Pancreas (tissue), 10 donors: ENCODE measurements at places on chromosomes 2 and 18. TPM values are rescaled to one million over a fixed set of nuclear protein-coding genes. Genes with fewer than 3 reads are reported as not detected.

DNA sequence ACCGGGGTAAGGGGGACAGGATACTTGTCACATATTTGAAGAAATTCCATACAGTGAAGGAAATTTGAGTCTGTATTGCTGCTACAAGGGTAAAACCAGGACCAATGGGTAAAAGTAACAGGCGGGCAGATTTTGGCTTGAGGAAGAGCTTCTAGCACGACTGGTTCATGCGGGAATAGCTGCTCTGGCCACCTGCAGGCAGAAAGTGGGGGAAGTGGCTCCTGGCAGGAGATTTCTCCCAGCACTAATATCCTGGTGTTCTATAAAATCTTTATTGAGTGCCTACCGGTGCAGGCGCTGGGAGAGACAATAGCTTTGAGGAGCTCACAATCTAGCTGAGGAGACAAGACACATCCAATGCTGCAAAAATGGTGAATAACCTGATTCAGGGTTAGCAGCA, 198.5 kb downstream of the LOXHD1 start:
- no peak overlapping the region for H3K27ac ChIP-seq
- H3K4me3 ChIP-seq = no peak overlapping the region
- no peaks in the 10 kb centered on the region for H3K36me3 ChIP-seq

DNA sequence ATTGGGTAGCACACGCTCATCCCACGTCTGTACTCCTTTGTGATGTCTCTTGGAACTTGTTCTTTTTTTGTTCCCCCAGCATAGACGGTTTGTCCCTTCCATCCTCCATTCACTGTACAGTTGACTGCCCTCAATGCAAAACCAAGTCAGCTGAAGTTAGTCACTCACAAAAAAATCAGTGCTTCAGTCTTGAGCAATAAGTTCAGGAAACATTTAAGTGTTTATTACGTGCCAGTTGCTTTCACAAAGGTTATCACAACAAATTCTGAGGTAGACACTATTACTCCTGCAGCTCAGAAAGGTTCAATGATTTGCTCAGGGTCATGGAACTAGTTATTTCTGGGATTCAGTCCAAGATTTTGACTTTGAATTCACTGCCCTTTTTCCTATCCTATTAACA, 102.2 kb downstream of the PDE1A start:
- H3K27ac ChIP-seq = no peak overlapping the region
- no peak overlapping the region for H3K4me3 ChIP-seq
- no peaks in the 10 kb centered on the region for H3K27me3 ChIP-seq
- DNase-seq = no peak

- no peaks in the 10 kb centered on the region for H3K4me1 ChIP-seq
- H3K36me3 ChIP-seq = peaks cover 3% of the 10 kb centered on the region
- H3K4me3 ChIP-seq = peak overlapping the region; percentile 93
- peak overlapping the region; percentile 75 for H3K27ac ChIP-seq
Observed at GRCh38 chr2:96870626-96871255, 861 bp upstream of the SEMA4C start.

DNA sequence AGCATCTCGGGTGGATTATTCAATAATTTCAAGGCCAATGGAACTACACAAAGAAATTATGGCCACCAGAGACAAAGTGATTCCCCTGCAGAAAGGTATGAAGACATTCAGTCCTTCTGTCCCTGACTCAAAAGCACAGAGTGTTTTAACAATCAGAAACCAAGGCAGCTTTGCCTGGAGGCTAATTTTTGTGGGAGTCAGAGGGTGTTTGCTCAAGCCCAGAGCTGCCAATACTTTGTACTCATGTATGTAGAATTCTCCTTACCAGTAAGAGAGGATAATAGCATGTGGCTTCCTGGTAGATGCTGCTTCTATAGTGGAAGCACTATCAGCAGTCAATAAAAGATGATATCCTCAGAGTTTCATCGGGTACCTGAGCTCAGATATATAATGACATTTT, 178.4 kb downstream of the KCNE4 start:
- H3K4me3 ChIP-seq = no peak overlapping the region
- H3K27me3 ChIP-seq = no peaks in the 10 kb centered on the region
- H3K27ac ChIP-seq = no peak overlapping the region
- DNase-seq = no peak

DNA sequence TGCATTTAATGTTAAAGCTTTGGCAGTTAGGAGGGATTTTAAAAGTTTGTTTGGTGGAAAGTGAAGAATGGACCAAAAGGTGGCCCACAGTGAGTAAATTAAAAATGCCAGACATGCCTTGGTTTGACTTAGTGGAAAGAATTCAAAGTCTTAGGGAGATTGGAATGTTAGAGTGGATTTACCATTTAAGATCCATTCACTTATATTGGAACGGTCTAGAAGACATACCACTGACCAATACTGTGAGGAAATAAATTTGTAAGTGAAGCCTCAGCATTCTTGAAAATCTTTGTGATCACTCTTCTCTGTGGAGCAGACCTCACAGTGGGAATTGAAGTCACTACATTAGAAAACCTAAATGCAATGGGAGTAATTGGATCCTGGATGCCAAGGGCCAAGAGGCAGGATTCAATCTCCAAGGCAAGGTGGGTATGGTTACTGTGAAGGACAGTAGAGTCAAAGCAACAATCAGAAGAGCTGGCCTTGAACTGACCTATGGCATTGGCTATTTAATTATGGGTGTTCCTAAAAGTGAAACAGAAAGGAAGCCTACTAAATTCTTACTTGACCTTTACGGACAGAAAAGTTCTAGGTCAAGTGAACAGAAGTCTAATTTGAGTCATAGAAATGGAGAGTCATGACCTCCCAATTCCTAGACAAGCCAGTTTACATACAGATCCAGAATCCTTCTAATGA, 40.2 kb upstream of the VRK2 start:
- H3K4me3 ChIP-seq = no peak overlapping the region
- no peaks in the 10 kb centered on the region for H3K4me1 ChIP-seq
- H3K27me3 ChIP-seq = no peaks in the 10 kb centered on the region
- H3K36me3 ChIP-seq = no peaks in the 10 kb centered on the region

- no peak overlapping the region for H3K27ac ChIP-seq
- DNase-seq = no peak
- H3K36me3 ChIP-seq = no peaks in the 10 kb centered on the region
- no peaks in the 10 kb centered on the region for H3K4me1 ChIP-seq
Observed at GRCh38 chr2:233350708-233351107, 3.6 kb upstream of the DGKD start.

DNA sequence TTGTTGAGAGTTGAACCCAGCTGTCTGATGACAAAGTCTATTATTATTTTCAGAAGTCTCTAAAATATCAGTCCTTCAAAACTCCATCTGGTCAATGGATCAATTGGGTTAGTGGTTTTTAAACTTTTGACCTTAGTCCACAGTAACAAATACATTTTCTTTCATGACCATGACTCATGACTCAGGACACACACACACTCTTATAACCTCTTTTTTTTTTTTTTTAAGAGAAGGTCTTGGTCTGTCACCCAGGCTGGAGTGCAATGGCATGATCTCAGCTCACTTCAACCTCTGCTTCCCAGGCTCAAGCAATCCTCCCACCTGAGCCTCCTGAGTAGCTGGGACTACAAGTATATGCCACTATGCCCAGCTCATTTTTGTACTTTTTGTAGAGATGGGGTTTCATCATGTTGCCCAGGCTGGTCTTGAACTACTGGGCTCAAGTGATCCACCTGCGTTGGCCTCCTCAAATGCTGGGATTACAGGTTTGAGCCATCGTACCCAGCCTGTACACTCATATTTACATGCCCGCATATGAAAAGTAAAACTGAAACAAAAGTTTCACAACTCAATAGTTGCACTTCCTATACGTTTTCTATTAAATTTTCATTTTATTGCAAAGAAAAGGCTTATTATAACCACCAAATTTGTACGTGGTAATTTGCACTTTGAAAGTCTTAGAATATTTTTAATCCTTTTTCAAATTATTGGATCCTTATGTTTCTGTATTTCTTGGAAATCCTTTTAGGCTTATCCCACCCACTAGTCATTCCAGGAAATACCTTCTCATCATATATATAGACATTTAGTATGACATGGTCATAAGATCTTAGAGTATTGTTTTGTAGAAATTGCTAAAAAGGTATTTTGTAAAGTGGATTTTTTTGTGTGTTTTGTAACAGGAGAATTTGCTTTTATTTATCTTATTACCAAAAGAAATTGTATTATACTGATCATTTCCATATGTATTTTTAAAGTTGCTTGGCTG, 199.0 kb downstream of the LPIN1 start:
- no peak overlapping the region for H3K27ac ChIP-seq
- H3K4me1 ChIP-seq = no peaks in the 10 kb centered on the region
- H3K27me3 ChIP-seq = no peaks in the 10 kb centered on the region
- H3K4me3 ChIP-seq = no peak overlapping the region
- no peak for DNase-seq

DNA sequence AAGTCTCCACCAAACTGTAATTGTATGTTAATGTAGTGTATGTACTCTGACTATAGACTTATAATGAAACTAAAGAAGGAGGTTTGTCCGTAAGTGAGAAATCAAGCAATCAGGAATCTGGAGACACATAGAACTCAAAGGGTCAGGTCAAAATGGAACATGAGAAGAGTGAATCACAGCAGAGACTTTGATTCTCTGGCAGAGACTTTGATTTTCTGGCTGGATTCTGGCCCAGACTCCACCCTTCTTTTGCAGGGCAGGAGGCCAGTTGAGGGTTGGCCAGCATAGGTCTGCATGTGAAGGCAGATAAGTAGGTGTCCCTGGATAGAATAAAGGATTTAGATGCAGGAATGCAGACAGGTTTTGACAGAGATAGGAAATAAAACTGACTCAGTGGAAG, 11.0 kb upstream of the NCKAP5 start:
- H3K4me3 ChIP-seq = no peak overlapping the region
- H3K4me1 ChIP-seq = peaks cover 4% of the 10 kb centered on the region
- no peaks in the 10 kb centered on the region for H3K36me3 ChIP-seq
- no peak overlapping the region for H3K27ac ChIP-seq

- H3K4me1 ChIP-seq = no peaks in the 10 kb centered on the region
- no peaks in the 10 kb centered on the region for H3K27me3 ChIP-seq
- H3K36me3 ChIP-seq = no peaks in the 10 kb centered on the region
Observed at GRCh38 chr18:51248685-51249084, 51.2 kb upstream of the MEX3C start.

- H3K4me3 ChIP-seq = no peak overlapping the region
- H3K36me3 ChIP-seq = no peaks in the 10 kb centered on the region
- no peak for DNase-seq
- no peaks in the 10 kb centered on the region for H3K4me1 ChIP-seq
- no peak overlapping the region for H3K27ac ChIP-seq
Observed at GRCh38 chr18:58639751-58640427, 11.0 kb upstream of the ALPK2 start.

- H3K27me3 ChIP-seq = no peaks in the 10 kb centered on the region
- no peaks in the 10 kb centered on the region for H3K36me3 ChIP-seq
- H3K27ac ChIP-seq = no peak overlapping the region
- no peak overlapping the region for H3K4me3 ChIP-seq
- H3K4me1 ChIP-seq = peaks cover under 1% of the 10 kb centered on the region
Observed at GRCh38 chr18:31553800-31554199, 37.9 kb upstream of the TTR start.

DNA sequence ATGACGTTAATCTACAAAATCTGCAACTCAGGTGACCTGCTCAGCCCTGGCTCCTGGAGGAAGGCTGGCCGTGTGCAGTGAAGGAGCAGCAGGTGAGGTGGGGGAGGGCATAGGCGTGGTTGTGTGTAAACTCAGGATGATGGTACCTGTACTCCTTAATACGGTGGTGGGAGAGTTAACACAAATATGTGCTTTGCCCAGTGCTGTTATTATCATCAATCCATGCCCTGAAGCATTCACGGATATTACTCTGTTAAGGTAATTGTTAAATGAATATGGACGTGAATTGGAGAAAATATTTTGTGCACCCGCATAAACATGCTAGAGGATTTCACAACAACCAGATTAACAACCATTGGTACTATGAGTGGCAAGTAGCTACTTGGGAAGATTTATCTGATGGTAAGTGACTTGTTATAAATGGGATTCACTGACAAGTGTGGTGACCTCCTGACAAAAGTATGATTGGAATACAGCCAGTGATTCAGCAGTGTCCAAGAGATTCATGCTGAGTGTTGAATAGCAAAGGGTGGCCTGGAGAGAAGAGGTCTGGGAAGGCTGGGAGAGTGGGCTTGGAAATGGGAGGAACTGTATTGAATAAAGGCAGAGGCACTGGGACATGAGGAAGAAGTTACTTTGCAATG, 194.1 kb downstream of the TPGS2 start:
- H3K36me3 ChIP-seq = no peaks in the 10 kb centered on the region
- no peaks in the 10 kb centered on the region for H3K27me3 ChIP-seq
- no peak overlapping the region for H3K27ac ChIP-seq
- DNase-seq = no peak
- H3K4me3 ChIP-seq = no peak overlapping the region

DNA sequence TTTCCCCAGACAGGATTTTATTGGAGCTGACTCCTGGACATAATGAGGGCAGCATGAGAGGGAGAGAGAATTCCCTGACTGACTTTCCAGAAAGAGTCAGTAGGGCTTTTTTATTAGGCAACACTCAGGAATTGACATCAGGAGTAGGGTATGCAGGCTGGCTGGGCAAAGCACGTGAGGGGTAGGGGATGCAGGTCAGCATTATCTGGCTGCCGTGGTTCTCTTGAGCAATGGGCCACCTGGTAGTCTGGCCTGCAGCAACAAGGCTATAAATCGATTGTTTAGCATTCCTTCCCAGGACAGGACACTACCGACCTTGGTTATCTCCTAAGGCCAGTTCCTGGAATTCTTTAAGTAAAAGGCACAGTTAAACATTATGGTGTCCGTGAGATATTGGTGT, 160.8 kb upstream of the AGAP1 start:
- no peaks in the 10 kb centered on the region for H3K27me3 ChIP-seq
- no peaks in the 10 kb centered on the region for H3K4me1 ChIP-seq
- H3K4me3 ChIP-seq = no peak overlapping the region
- no peak overlapping the region for H3K27ac ChIP-seq

Gene SPC25
- total RNA-seq = 2.5 TPM

Gene GCKR
- 0.56 TPM for total RNA-seq

Gene ICA1L
- total RNA-seq = 2.7 TPM
